ENCODE measurements at places on chromosomes 13 and 19. TPM values are rescaled to one million over a fixed set of nuclear protein-coding genes. Genes with fewer than 3 reads are reported as not detected.

DNA sequence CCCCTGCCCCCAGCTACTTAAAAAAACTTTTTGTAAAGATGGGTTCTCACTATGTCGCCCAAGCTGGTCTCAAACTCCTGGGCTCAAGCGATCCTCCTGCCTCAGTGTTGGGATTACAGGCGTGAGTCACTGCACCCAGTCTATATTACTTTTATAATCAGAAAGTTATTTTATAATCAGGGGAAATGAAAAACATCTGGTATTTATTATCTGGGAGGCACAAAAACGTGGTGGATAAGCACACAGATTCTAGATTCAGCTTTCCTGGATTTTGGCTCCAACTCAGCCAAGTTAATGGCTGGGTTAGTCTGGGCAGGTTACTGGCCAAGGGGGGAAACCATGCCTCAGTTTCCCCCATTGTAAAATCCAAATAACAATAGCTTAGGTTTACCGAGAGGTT is 24.7 kb downstream of the KEAP1 start:
- no peak overlapping the region for H3K4me3 ChIP-seq
- H3K36me3 ChIP-seq, result no peaks in the 10 kb centered on the region
- H3K27ac ChIP-seq, result no peak overlapping the region

- no peaks in the 10 kb centered on the region for H3K4me1 ChIP-seq
- H3K4me3 ChIP-seq, result no peak overlapping the region
- peak; percentile 32 for DNase-seq
- no peaks in the 10 kb centered on the region for H3K36me3 ChIP-seq
- H3K27me3 ChIP-seq, result no peaks in the 10 kb centered on the region
Observed at GRCh38 chr19:13718733-13719132, 45.6 kb upstream of the MRI1 start.

GRCh38 chr13:28478127-28478526 is 16.8 kb downstream of the FLT1 start:
- H3K4me1 ChIP-seq, result no peaks in the 10 kb centered on the region
- no peak for DNase-seq
- no peak overlapping the region for H3K27ac ChIP-seq
- H3K4me3 ChIP-seq, result no peak overlapping the region

CYP2A7 gene
- total RNA-seq, result not detected

- H3K27ac ChIP-seq, result no peak overlapping the region
- no peaks in the 10 kb centered on the region for H3K27me3 ChIP-seq
- no peak for DNase-seq
- no peaks in the 10 kb centered on the region for H3K36me3 ChIP-seq
- no peaks in the 10 kb centered on the region for H3K4me1 ChIP-seq
Observed at GRCh38 chr19:51810223-51810622, 15.3 kb downstream of the FPR3 start.

HAUS5 gene
- total RNA-seq, result 17.8 TPM

ZNF610 gene
- total RNA-seq, result 9.1 TPM

DNA sequence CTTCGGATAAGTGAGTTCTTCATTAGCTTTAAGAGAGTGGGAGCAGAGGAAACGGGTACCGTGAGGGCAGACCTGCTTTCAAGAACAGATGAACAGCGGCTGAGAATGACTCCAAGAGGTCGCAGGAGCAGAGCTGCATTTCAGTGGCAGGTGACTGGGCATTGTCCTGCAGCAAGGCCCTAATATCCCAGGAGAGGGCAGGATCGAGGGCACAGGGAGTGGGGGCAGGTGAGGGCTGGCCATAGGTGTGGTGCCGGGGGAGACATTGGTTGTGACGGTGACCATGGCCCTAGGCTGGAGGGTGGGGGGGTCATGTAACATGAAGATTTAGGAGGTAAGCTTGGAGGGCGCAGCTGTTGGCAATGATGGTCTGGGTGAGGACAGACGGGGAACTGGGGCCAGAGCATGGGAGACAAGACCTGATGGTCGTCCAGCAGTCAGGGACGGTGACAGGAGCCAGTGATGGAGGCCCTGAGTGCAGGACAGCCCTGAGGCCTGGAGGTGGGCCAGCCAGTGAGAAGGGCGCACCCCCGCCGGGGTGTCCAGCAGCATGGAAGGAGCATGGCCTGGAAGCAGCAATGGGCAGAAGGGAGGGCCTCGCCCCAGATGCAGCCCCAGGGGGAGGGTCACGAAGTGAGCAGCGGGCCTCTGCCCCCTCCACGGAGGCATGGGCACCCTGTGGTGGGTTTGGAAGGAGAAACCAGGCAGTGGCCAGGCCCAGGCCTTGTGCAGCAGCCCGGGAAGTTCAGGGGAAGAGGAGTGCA is 29.2 kb upstream of the LAMP1 start:
- peaks cover 5% of the 10 kb centered on the region for H3K36me3 ChIP-seq
- no peak overlapping the region for H3K27ac ChIP-seq
- H3K27me3 ChIP-seq, result no peaks in the 10 kb centered on the region
- no peak for DNase-seq
- H3K4me3 ChIP-seq, result no peak overlapping the region

NLRP5 gene
- total RNA-seq, result not detected

Measured in thyroid gland (tissue), 4 donors.